ENCODE measurements at places on chromosomes 1 and 21.
A peak's percentile ranks its signal among the peaks of the same experiment; 100 is the strongest.

DNA sequence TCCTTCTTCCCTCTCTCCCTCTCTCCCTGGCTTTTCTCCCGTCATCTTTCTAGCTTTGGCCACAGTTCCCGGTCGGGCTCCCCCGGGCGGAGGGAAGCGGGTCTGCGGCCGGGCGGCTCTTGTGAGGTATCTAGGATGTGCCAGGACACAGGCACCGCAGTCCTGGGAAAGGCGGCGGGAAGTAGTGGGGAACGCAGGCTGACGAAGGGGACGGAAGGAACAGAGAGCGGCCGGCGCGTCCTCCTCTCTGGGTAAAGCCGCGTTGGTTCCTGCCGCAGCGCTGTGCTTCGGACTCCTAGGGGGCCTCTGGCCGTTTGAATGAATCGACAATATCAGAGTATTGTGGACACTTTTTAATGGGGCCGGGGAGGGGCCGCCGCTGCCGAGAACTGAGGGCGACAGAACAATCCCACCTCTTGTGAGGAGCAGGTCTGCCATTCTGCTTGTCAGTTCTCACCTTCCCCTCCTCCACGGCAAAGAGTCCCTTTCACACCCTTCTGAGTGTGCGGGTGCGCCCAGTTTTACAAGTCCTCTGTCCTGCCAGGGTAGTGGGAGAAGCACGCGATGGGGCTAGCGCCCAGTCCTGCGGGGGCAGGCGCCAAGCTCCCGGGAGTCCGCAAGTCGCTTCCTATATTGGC, 1.2 kb upstream of the LHX9 start:
- DNase-seq, result no peak

DNA sequence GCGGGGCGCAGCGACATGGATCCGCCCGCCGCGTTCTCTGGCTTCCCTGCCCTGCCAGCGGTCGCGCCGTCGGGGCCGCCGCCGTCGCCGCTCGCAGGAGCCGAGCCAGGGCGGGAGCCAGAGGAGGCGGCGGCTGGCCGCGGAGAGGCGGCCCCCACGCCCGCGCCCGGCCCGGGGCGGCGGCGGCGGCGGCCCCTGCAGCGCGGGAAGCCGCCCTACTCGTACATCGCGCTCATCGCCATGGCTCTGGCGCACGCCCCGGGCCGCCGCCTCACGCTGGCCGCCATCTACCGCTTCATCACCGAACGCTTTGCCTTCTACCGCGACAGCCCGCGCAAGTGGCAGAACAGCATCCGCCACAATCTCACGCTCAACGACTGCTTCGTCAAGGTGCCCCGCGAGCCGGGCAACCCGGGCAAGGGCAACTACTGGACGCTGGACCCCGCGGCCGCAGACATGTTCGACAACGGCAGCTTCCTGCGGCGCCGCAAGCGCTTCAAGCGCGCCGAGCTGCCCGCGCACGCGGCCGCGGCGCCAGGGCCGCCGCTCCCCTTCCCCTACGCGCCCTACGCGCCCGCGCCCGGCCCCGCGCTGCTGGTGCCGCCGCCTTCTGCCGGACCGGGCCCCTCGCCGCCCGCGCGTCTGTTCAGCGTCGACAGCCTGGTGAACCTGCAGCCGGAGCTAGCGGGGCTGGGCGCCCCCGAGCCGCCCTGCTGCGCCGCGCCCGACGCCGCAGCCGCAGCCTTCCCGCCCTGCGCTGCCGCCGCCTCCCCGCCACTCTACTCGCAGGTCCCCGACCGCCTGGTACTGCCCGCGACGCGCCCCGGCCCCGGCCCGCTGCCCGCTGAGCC, 459 bp downstream of the FOXE3 start:
- DNase-seq, result no peak

GRCh38 chr21:35280231-35280630, 231.1 kb upstream of the RUNX1 start:
- no peak for DNase-seq

DNA sequence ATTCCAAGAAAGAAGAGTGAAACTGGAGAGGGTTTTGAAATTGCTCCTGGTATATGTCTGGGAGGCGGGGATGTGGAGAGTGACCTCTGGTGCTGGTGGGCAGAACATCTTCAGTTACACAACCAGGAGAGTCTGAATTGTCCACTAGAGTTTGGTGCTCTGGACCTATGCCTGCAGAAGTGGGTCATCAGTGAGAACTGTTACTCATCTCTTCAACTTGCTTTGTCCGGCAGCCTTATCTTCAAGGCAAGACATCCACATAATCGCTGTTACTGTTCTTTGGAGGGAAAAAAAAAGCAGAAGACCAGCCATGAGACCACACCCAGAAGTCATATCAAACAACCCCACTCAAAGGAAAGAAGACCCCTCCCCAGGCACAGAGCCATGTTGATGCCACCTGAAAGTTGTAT, 14.9 kb downstream of the SH2D1B start:
- DNase-seq, result no peak

DNA sequence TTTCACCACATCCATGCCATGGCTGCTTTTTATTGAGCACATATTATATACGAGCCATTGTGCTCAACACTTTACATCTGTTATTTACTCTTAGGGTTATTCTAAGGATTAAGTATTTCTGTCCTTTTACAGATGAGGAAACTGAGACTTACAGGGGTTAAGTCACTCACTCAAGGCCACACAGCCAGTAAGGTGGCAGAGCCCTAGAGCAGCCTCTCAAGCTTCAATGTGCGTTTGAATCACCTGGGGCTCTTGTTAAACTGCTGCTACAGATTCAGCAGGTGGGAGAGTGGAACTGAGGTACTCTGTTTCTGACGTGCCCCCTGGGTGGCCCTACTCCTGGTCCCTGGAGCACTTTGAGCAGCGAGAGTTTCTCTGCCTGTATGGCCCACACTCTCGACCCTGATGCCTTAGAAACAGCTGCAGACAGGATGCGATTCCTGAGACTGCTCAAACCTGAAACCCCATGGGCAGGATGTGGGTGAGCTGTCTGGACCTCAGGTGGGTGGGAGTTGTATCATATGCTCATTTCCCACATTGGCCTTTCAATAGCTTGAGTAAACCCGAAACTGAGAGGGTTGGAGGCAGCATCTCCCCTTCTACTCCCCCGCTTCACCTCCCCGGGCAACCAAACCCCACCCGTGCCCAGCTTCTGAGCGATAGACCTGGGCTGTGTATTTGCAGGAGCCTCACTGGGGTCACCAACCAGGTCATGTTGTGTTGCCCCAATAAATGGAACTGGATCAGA, 59.3 kb downstream of the MAN1C1 start:
- no peak for DNase-seq

- DNase-seq, result no peak
Measured at GRCh38 chr1:94115900-94116436, 5.0 kb downstream of the ABCA4 start.

DNA sequence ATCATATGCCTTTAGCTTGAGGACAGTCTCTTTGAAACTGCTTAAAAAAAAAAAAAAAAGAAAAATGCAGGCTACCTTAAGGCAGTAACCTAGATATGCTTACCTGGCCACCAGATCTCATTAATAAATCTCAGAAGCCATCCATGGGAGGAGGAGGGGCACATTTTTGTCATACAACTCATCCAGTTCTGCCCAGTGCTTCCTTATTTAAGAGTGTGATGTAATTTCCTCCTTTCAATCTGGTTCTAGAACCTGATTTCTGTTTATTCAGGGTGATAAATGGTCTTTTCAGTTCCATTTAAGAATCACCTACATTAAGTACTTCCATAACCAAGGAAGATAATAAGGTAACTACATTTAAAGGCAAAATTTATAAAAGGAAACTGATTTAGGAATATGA, 6.1 kb downstream of the ERRFI1 start:
- no peak for DNase-seq

DNA sequence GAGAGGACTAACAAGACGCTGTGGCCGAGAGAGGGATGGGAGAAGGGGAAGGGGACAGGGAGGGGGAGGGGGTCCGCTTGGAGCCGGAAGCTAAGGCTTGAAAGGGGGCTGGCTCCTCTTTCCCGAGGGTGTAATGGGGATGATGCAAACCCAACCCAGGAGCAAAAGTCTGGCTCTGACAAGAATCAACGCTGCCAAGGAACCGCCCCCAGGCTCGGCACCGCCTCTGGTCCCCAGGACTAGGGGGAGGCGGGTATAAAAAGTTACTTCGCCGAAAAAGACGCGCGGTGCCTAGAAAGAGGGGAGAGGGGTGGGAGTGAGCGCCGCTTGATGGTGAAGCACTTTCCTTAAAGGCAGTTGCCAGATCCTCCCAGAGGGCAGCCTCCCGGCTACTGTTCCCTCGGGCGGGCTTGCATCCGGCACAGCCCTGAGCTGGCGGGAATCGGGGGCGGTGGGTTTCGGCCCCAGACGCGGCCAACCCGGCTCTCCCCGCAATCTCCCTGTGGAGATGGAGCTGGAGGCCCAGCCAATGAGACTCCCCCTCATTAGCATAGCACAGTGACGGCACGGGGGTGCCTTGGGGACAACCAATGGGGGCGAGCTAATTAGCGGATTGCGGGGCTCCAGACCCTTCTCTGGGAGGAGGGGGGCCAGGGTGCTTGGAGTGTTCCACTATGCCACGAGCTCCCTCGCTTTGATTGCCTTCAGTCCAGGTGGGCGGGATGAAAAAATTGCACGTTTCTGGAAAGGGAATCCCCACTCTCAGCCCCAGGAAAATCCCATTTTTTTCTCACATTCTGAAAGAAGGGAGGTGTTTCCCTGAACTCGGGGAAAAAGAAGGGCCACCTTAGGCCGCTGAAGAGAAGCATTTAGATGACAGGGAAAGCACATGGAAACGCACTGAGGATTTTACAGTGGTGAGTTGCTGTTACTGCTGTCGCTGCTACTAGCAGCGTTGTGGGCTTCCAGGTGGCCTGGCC, at the start of gene KCNT2:
TSS of gene KCNT2 (minus strand) at position 51 of the 980 bp plus-strand sequence. CDS start 131 bp downstream, outside the sequence.
- peak; percentile 92 for DNase-seq

DNA sequence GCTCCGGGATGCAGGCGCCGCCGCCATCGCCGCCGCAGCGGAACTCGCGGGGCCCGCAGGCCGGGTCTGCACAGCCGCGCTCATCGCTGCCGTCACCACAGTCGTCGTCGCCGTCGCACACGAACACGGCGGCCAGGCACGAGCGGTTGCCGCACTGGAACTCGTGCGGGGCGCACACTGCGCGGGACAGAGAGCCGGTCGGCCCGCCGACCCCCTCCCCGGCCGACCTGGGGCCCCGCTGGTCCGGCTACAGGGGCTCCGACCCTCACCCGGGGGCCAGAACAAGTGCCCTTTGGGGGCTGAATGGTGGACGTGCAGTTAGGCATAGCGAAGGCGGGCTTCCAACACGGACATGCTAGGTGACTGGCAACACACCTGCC, 38.6 kb upstream of the MAGOH start:
- no peak for DNase-seq

DNA sequence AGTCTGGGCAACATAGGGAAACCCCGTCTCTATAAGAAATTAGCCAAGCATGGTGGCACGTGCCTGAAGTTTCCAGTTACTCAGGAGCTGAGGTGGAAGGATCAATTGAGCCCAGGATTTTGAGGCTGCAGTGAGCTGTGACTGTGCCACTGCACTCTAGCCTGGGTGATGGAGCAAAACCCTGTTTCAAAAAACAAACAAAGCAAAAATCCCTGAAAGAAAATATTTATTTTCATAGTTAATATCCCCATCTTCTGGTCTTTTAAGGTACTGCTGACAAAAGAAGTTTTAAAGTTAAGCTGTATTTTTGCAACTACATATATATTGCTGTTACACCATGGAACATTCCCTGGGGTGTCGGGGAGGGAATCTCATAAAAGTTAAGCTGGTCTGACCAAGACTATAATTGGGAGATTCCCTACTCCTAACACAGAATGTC, 26.0 kb downstream of the VAMP4 start:
- DNase-seq, result no peak

DNA sequence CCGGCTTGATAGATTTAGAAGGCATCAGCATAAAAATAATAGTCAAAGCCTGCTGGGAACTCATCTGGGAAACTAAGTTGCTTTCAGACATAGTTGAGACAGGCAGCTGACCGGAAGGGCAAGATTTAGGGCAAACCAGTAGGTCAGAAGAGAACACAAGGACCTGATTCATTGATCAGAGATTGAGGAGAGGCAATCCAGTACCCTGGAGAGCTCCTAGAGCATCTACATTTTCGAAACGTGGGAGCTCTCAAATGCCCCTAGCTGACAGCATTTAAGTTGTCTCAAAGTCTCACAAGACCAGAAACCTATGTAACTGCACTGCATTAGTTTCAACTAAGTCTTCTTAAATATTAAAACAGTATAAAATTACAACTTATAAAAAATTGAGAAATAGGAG, 22.9 kb upstream of the MTF2 start:
- no peak for DNase-seq

GRCh38 chr21:45877821-45878469, 103.6 kb upstream of the COL6A1 start:
- DNase-seq, result no peak

- DNase-seq, result no peak
Measured at GRCh38 chr21:33057385-33057940, 12.5 kb upstream of the OLIG1 start.

Data from NCI-H1436 treated with DMSO at 0.1 percent for 48 hours (cell line).